Uterus (tissue), 4 donors: ENCODE measurements at places on chromosomes 4 and X.
A peak's percentile ranks its signal among the peaks of the same experiment; 100 is the strongest.

DNA sequence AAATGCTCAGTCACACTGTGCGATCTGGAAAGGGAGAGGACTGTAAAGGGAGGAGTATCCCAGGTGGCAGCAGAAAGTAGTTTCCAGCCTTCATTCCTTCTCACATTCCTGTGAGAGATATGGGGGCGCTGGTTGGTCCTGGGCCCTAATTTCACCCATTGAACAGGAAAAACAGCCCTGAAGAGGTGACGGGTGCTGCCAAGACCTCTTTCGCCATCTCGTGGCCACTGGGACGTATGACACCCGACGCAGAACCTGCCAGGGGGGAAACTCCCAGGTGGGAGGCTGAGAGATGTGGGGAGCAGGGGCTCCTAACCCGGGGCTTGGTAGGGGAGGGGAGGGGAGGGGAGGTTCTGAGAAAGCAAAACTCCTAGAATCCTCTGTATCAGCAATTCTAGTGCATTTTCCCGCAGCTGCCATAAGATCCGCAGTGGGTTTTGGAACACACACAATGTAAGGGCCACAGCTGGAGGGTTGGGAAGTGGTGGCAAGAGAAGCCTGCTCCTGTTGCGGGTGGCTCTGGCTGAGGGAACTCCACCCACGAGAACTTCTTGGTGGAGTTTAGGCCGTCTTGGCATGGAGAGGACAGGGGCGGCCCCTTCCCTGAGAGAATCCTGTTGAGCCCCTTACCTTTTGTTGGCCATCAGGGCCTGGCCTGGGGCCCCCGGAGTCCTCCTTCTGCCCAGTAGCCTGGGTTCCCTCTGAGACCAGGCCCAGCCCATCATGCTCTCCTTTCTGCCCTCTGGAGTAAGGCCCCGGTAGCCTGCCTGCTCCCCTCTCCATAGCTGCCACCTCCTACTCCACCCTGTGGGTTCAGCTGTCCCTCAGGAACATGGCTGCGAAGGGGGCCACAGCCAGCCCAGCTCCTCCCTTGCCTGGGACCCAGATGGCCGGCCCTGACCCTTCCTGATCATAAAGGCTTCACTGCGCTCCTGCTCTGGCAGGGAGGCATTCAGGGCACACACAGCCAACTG lies 134.1 kb downstream of the OR13H1 start:
- DNase-seq, result peak; percentile 17

DNA sequence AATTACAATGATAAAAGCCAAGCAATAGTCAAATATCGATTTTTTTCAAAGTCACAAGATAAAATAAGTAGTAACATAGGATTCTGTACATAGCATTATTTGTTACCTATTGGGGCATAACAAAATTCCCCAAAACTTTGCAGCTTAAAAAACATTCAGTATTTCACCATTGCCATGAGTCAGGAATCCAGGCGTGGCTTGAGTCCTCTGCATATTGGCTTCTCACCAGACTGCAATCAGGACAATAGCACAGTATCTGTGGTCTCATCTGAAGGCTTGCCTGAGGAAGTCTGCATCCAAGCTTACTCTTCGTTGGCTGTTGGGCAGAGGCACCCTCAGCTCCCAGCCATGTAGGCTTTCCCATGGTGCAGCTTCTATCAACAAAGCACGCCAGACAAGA lies 6.2 kb upstream of the CTBP1 start:
- DNase-seq, result no peak

- DNase-seq, result no peak
Observed at GRCh38 chr4:124803641-124804040, 91.1 kb upstream of the ANKRD50 start.

- DNase-seq, result no peak
Observed at GRCh38 chr4:114116861-114117260, 137.4 kb upstream of the ARSJ start.

- DNase-seq, result no peak
Observed at GRCh38 chr4:25449688-25450087, 72.6 kb downstream of the ANAPC4 start.

DNA sequence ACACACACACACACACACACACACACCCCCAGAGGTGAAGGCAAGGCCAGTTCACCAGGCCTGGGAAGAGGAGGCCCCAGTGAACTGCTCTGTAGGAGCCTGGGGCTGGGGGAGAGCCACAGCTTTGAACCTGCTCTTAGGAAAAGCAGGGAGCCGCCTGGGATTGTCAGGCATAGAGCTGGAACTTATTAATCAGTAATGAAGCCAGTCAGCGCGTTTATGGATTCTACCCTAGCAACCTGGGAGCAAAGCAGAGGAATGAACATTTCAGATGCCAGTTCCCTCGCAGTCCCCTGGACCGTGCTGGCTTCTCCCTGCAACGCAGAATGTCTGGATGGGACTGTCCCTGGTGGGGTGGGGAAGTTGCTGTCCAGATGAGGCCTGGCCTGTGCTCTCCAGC lies 45.3 kb upstream of the DDX3X start:
- DNase-seq, result no peak

DNA sequence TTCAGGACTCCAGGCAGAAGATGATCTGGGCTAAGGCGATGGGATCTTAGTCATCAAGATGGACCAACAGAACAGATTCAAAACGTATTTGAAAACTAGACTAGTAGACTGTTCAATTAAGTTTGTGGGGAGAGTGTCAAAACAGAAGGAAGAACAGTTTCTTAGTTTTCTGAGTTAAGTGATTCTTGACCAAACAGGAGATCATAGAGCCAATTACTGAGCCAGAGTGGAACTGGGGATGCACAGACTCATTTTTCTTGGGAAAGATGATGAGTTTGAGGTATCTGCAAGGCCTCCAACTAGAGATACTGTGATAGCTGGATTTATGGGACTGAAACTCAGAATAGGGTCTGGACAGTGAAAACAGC lies 119.5 kb downstream of the REELD1 start:
- DNase-seq, result no peak

DNA sequence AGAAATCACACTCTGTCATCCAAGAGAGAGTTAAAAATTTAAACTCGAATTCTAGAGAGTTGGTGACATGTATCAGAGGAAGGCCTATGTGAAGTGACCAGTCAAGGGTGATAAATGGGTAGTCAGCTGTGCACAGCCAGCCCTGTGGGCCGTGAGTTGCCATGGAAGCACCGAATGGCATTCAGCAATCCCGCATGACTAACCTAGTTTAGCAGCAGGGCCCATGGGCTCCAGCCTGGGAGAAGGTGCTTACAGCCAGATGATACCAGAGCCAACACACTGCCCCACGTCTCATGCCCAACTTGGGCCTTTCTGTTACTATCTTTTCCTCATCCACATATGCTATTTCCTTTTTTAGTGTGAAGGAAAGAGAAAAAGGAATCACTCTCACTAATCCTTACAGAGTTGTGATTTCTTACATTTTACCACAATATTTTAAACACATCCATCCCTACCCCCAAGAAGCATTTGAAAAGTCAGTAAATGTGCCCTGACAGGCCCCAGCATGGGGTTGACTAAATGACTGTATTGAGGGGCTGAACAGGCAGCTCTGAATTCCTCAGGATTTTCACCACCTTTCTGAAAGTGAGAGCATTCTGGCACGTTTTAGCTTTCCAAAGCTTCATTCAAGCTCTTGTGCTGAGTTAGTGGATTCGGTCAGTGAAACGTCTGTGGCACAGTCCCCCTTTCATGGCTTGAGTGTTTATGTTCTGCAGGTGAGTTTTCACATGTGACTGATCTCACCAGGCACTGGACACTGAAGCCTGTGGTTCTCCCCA lies 104.2 kb downstream of the AFF1 start:
- DNase-seq, result peak; percentile 76

DNA sequence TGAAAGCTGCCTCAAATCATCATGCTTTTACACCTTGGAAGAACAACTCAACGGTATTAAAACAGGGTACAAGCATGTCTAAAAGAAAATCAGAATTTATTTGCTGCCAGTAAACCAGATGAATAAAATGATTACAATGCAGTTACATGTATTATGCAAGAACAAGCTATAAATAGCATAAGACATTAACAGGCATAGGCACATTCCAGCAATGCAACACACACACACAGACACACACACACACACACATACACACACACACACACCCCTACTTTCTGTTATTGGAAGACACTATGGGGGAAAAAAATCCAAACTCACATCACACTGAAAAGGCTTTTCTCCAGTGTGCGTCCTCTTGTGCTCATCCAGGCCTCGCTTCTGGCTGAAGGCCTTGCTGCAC lies 212.5 kb downstream of the PRDM5 start:
- no peak for DNase-seq

- DNase-seq, result no peak
Observed at GRCh38 chr4:176708771-176709311, 83.9 kb downstream of the VEGFC start.

- DNase-seq, result no peak
Observed at GRCh38 chrX:9614016-9614415, 149.2 kb downstream of the TBL1X start.
